Upper lobe of right lung (tissue), 1 donor: ENCODE measurements at places on chromosomes 1 and 21.

- DNase-seq = no peak
Measured at GRCh38 chr1:85940656-85941306, 215.8 kb downstream of the COL24A1 start.

- no peak for DNase-seq
Measured at GRCh38 chr21:27400045-27400444, 433.2 kb upstream of the ADAMTS5 start.

DNA sequence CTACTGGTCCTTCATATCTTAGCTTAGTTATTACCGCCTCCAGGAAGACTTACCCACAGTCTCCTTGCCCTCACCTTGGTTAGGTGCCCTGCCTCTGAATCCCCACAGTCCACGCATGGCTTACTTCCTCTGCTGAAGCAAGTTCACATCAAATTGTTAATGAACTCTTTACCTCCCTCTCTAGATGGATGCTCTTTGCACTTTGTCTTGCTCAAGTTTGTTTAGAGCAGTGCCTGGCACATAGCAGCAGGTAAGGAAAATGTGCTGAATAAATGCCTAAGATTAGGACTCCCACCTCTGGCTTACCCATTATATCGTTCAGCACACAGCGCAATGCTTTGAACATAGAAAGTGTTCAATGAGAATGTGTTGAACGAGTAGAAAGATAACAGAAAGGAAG lies 90.5 kb downstream of the BEND5 start:
- DNase-seq = no peak

DNA sequence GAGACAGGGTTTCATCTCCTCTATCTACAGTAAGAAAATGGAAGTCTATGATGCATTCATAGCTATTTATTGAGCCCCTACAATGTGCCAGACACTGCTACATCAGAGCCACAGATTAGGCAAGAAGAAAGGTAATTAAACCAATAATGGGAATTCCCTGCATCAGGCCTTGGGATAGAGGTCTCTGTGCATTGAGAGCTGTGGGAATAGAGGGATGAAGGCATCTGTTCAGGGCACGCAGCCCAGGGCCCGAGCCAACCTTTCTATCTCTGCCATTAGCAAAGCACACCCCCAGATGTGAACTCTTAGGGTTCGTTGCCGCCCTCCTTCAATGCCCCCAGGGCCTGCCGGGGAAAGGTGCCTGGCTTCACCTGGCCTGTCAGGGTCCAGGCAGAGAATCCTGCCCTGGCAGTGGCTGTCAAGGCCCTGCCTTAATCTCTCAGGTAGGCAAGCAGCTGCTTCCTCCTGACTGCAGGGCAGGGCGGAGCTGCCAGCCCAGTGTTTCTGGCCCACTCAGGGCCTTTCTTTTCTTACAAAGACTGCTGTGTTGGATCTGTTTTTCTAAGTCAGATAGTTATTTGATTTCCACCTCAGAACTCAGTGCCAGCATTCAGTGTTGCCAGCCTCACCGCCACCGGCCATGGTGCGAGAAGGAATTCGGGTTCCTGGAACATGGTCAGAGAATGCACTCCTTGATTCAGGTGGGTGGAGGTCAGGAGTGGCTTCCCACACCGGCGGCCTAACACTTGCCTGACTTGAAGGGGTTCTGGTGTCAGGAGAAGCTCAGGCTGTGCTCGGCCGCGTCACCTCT lies 76.1 kb downstream of the PGM1 start:
- DNase-seq = no peak

- DNase-seq = no peak
Measured at GRCh38 chr1:50822035-50822776, 137.9 kb downstream of the FAF1 start.

- no peak for DNase-seq
Measured at GRCh38 chr1:107545056-107545577, 404.3 kb downstream of the NTNG1 start.

- no peak for DNase-seq
Measured at GRCh38 chr1:229537894-229538293, 20.6 kb downstream of the ABCB10 start.

DNA sequence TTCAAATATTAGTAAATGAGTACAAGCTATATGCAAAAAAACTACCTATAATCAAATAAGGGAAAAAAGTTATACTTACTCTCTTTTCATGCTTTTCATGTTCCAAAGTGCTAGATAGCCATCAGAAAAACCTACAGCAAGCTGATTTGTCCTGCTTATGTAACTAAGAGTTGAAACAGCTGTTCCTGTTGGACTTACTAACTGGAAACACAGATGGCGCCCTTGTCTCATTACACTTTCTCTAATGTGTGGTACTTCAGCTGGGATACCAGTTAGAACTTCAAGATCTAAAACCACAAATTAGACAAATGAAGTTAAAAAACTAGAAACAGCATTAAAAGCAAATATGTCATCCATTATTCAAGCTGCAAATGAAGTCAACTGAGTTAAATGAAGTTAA lies 24.3 kb downstream of the AHCTF1 start:
- no peak for DNase-seq

GRCh38 chr1:11384170-11384554 lies 94.8 kb upstream of the DISP3 start:
- no peak for DNase-seq

GRCh38 chr1:238649200-238649599 lies 737.2 kb upstream of the CHRM3 start:
- DNase-seq = no peak

GRCh38 chr1:64470665-64471217 lies 812 bp downstream of the CACHD1 start:
- DNase-seq = peak; percentile 68

GRCh38 chr21:27258742-27259448 lies 292.0 kb upstream of the ADAMTS5 start:
- no peak for DNase-seq

DNA sequence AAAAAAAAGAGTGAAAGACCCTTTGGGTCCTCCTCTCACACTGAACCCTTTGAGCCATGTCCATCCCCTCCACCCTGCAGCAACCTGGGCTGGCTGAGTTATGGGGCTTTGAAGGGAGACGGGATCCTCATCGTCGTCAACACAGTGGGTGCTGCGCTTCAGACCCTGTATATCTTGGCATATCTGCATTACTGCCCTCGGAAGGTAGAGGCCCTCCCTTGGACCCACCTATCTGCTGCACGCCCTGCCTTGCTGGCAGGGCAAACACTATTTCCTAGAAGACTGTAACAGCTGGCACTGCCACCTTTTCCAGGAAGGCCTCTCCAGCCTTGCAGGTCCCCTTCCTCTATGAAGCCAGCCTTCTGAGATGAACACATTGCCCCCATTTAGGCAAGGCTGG lies 1.1 kb downstream of the SLC50A1 start:
- no peak for DNase-seq

GRCh38 chr1:77350012-77350770 lies 68.4 kb downstream of the AK5 start:
- DNase-seq = no peak

- DNase-seq = no peak
Measured at GRCh38 chr1:26618561-26618960, 77.3 kb upstream of the ARID1A start.

DNA sequence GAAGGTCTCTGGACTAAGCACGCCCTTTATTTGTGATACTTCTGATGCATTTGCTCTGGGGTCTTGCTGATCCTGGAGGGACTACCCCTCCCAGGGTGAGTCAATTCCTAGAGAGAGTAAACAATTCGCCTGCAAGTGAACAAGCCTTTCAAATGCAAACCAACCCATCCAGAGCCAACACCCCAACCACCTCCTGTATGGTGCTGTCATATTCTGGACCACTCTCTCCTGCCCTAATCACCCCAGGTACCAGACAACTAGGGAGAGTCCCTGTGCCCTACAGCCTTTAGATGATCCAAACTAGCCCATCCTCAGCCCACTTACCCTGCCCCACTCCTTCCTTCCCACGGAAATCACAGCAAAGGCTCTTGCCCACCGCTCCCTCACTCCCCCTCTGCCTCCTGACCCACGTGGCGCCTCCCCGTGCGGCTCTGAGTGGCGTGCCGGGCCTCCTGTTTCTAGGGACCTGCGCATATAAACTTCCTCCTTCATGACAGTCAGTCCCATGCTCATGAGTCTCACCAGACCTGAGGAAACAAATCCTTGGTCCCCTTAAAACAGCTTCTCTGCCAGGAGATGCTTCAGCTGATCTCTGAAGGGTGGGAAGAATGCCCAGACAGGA lies 37.2 kb downstream of the ACTA1 start:
- no peak for DNase-seq

DNA sequence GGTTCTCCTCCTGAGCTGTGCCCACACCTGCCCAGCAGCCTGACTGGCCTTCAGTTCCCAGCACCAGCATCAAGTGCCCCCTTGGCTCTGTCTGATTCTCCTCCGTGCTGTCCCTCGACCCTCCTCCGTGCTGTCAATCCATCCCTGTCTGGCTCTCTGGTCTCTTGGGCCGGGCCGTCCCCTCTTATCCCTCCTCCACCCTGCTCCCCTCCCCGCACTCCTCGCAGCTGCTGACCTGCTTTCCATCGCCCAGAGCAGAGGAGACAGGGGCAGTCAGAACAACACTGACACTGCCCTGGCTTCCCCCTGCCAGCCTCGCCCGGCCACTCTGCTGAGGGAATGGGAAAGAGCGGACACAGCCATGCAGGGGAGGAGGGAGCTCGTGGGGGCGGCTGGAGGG lies 267.4 kb downstream of the CAMTA1 start:
- no peak for DNase-seq

DNA sequence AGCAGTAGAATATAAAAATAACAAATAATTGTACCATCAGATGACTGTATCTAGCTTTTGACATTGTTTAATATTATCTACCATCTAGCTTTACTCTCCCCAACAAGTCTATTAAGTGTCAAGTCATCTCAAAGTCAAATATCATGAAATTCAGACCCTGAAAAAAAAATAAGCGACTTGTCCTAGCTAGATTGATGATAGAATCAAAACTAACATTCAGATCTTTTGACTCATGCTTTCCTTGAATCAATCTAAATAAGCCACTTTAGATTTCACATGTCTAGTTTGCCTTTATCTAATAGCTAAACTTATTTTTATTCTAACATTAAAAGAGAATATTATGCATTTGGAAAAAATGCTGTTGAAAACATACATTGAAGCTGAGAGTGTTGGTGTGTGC lies 35.4 kb downstream of the CRB1 start:
- no peak for DNase-seq

DNA sequence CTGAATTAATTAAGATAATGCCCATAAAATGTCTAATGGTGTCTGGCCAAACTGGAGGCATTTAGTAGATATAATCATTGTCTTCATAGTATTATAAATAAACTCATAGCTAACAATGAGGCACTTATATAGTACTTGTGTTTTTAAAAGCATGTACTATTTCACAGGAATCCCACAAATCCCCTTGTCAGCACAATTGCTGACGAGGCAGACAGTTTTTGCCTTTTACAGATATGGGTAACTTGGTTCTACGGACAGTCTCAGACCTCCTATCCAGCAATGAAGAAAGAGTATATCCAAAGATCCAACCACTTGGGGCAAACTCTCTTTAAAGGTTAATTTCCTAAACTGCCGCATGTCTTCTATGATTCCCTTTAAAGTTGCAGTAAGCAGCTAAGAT lies 73.7 kb downstream of the ATP1B1 start:
- DNase-seq = no peak

DNA sequence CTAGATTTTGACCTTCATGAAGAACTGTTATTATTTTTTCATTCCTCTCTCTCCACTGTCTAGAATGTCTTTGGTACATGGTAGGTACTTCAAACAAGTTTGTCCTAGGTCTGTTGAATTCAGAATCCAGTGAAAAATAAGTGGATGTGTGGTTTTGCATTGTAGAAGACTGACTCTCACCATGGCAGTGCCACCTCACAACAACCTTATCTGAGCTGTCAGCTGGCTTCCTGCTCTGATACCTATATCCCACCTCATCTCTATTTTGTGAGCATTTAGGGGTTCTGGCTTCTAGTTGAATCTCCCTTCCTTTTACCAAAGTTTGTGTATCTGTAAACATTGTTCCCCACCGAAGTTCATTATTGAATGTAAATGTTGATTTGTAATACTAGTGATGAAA lies 9.1 kb downstream of the SWT1 start:
- DNase-seq = no peak

GRCh38 chr1:243964915-243965314 lies 86.2 kb upstream of the ZBTB18 start:
- DNase-seq = no peak

DNA sequence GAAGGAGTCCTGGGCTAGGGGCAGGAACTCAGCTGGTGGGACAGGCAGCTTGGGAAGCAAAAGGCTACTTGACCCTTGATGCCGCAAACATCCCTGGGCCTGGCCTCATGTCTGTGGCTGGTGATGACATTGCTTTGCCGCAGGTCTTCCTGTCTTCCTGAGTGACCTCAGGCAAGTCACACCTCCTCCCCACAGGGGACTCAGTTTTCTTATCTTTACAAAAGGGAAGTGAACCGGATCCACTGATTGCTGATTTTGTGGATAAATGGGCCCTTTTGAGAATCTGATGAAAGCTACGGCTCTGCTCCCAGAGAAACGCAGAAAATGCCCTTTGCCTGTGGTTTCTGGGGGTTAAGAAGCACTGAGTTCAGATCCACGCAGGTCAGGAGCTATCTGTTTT lies 20.7 kb downstream of the PLOD1 start:
- DNase-seq = no peak

GRCh38 chr1:48228156-48228555 lies 5.6 kb downstream of the SLC5A9 start:
- DNase-seq = no peak

- no peak for DNase-seq
Measured at GRCh38 chr1:206049293-206049692, 3.7 kb upstream of the RHEX start.

- DNase-seq = no peak
Measured at GRCh38 chr1:167328816-167329483, 108.3 kb downstream of the POU2F1 start.

- no peak for DNase-seq
Measured at GRCh38 chr1:40974945-40975344, 4.6 kb upstream of the CTPS1 start.

- no peak for DNase-seq
Measured at GRCh38 chr1:105591681-105592080, 1464.8 kb upstream of the PRMT6 start.
